ENCODE measurements at places on chromosomes 7 and 10.

GRCh38 chr7:29297194-29297890, 102.8 kb downstream of the CHN2 start:
- DNase-seq = no peak

DNA sequence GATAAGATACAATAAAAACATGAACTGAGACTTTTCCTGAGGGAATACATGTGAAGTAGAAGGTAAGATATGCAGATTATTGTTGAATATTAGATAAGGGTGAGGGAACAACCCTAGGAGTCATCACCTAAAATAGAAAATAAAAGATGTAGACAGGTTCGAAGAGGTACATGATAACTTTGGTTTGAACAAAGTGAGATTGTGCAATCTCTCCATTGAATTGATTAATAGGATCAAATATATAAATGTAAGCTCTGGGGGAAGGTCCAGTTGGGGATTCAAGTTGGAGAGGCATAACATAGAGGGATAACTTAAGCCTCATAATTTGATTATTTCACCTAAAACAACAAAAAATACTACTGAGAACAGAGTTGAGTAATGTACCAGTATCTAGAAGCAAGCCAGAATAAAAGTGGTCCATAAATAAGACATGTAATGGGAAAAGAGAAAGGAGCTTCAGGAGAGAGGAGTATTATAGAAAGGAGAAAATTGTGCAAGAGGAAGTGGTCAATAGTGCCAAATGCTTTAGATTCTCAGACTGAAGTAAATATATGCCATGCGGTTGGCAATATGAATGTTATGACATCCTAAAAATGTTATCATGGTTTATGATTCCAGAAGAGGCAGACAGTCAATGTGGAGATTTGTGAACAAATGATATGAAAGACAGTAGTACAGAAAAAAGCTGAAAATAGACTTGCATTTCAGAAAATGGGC, 282.3 kb upstream of the CHRM2 start:
- no peak for DNase-seq

- no peak for DNase-seq
These were observed 182.2 kb downstream of the JAZF1 start for GRCh38 chr7:27998382-27998781.

DNA sequence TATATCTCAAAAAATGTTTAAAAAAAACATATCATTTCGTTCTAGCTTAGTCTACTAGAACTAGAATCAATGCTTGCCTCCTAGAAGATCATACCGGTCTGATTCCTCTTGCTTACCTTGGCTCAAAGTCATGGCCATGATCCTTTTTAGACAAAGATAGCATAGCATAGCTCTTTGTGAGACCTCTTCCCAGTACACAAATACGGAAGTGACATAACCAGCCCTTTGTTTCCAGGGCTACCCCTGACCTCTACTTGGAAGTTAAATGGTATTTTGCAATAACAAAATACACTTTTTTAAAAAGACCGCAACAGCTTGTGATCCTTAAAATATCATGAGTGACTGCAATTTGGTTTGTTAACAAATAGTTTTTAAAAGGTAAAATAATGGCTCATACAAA, 130.7 kb upstream of the NOBOX start:
- DNase-seq = no peak

DNA sequence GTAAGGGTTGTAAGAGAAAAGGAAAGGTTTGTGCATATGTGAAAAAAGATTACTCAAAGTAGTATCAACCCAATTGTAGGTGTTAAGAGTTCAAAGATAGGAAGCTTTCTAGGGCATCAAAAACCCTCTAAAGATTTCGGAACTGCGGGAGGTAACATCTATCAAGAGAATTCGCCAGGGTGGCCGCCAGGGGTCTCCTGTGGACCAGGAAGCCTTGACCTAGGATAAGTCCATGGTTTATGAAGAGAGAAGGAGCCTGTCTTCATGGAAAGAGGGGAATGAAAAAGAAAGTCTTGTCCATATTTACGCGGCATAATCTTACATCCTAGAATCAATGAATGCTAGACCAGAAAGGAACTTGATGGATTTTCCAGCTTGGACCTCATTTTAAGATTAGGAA, 140.7 kb upstream of the CALCR start:
- DNase-seq = no peak

GRCh38 chr10:42936580-42936979, 140.3 kb upstream of the RET start:
- DNase-seq = no peak
